ENCODE measurements at places on chromosomes 5 and 9.

- DNase-seq, result no peak
These were observed 43.8 kb downstream of the ACTL7B start for GRCh38 chr9:108811944-108812343.

DNA sequence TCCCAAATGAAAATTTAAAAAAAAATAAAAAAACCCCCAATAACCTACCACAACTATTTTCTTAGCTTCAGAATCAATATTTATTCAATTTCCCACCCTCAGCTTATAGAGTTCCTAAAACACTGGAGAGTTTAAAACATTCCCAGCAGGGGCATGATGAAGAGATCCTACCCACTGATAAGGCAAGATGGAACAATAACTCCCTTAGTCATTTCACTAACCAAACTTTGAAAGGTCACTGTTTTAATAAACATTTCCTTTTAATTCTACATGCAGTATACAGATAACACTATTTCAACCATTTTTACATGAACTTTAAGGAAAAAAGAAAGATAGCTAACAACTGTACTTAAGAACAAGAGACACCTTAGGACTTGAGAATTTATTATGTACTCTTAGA lies 34.9 kb upstream of the ACOT12 start:
- no peak for DNase-seq

DNA sequence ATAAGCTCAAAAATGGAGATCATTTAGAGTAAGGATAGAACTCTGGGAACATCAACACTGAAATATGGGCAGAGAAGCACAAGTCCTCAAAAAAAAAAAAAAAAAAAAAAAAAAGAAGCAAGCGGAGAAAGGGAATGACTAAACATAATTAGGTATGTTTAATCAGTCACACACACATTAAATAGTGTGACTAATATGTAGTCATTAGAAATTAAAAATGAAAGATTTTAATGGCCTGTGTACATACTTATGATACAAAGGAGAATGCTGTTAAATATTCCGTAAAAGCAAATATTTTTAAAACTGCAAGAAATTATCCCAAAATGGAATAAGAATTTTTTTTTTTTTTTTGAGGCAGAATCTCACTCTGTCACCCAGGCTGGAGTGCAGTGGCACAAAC lies 10.5 kb downstream of the LPAR1 start:
- no peak for DNase-seq

DNA sequence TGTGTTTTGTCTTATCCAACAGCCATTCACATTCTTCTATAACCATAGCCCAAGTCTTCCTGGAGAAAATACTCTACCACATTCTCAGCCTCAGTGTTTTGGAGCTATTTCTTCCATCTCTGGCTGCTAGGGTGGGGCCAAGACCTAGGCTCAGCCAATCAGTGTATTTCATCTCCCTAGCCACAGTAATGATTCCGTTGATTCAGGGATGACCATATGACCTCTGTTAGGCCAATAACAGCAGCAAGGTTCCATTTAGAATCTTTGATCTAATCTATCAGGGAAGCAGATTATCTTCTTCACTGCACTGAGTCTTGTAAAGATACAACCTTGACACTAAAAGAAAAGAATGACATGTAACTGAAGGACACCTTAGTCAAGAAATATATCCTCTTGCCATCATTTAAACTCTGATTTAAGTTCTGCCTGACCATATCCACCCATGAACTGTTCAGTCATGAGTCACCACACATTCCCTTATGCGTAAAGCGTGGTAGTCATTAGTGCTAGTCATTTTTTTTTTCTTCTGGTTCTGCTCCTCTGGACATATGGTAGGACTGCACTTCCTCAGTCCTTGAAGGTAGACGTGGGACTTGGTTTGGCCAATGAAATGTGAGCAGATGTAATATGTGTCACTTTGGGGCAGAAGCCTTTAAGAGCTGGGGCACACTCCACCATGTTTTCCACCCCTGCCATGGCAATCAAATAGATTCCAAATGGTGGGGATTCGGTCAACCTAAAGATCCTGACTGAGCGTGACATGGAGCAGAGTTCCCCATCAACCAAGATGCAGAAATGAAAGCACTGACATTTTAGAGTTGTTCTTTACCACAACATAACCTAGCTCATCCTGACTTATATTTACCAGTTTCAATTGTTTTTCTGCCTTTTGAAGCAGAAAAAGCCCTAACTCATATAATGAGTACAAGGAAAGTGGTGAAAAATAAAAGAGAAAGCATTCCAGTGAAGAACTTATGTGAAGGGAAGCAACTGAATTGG lies 12.7 kb upstream of the PRELID2 start:
- DNase-seq, result no peak

DNA sequence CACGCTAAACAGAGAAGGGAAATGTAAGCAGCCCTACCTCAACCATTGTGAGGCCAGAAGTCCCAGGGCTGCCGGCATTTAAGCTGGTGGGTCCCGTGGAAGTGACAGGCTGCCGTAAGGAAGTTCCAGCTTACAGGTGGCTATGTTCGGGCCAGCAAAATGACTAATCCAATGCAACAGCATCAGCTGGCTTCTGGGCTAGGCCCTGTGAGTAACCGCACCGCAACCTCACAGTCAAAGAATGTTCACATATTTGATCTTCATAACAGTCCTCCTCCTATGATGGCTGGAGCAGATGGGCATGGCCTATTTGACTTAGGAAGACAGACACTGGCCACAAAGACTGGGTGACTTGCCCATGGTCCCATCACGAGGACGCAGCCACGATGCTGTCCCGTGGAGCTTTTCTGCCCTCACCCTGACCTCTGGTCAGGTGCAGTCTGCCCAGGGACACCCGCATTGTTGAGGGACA lies 88.2 kb downstream of the LIFR start:
- no peak for DNase-seq

GRCh38 chr5:50965654-50966375 lies 299.4 kb downstream of the PARP8 start:
- DNase-seq, result no peak

- no peak for DNase-seq
These were observed 54.1 kb downstream of the USP20 start for GRCh38 chr9:129889122-129889940.

DNA sequence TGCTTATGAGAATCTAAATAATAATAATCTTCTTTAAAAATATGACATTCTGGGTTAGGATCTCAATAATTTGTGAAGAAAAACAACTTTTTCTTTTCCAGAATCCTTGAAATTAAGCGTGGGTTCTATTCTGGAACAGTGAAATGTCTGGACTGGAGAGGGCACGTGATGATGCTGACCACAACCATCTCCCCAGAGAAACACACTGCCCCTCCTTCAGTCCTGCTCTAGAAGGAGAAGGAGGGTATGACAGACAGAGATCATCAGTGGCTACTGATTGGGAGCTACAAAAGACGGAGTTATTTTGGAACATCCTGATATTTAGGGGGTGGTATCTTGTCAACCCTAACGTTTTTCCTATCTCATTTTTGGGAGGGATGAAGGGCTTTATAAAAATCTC lies 40.2 kb downstream of the MEF2C start:
- no peak for DNase-seq

GRCh38 chr9:78769690-78770089 lies 472.8 kb downstream of the PSAT1 start:
- DNase-seq, result no peak

DNA sequence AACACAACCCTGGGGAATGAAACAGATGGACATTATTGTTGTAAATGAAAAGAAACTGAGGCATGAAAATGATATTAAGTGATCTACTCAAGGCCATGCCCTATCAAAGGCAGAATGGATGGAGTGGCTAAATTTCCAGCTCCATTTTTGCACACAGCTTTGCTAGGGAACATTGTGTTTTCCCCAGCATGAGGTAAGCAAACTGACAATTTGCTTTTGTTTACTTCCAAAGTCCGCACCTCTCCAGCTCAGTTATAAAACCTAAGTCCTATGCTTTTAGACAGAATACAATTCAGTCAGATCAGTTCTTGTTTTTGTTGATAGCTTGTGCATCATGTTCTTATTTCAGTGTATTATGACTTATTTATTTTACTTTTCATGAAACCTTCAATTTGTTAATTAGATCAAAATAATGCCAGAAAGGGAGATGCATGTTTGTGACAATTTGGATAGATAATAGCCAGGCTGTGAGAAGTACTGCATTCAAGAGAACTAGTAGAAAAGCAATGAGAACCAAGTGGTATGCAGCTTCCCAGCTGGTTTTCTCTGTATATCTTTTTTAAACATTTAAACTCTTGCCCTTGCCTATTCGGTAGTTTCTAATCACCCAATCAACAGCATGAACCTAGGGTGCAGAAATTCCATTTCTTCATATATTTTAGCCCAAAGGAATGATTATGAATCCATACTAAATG lies 380.8 kb downstream of the SPATA31D1 start:
- no peak for DNase-seq

DNA sequence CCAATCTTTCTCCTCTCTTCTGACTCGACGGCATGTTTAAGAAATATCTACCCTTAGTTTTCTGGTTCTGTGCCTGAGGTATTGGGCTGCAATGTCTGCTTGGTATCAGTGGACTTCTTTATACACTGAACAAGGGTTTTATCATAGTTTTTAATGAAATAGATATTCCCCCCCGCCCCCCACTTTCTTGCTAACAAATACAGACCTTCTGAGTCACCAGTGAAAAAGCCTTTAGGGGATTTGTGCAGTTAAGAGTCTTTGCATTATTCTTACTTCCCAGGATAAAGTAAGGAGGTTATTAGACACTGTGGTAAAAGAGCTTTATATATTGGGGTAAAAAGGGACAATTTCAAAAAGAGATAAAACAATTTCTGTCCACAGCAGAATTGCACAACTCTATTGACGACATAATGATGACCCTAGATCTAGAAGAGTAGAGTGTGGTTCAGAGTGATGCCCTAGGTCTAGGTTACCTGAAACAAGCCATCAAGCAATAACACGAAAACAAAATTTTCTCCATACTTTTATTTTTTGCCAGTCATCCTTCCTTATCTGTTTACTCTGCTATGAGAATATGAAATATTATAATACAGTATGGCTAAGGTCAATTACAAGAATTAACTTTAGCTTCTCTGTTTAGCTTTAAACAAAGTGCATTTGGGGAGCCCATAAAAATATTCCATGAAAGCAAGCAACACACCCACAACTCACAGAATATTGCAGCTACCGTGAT lies 110.7 kb downstream of the PLK2 start:
- no peak for DNase-seq

GRCh38 chr5:127562252-127562651 lies 44.8 kb downstream of the PRRC1 start:
- peak; percentile 5 for DNase-seq

DNA sequence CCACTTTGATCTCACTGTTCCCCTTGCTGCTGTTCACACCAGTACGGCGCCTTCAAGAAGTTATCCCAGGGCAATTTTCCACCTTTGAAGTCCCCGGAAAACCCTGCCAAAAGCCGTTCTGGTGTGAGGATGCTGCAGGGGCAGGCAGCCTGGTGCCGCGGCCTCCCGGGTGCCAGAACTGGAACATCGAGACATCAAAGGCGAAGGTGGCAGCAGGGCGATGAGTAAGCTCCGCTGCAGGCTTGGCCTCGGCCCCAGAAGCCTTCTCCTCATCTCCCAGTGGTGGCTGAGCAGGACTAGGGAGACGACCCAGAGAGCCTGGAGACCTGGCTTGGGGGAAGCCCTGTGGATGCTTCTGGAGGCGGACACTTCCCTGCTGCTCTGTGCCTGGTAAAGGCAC lies 115.3 kb upstream of the MSX2 start:
- no peak for DNase-seq

DNA sequence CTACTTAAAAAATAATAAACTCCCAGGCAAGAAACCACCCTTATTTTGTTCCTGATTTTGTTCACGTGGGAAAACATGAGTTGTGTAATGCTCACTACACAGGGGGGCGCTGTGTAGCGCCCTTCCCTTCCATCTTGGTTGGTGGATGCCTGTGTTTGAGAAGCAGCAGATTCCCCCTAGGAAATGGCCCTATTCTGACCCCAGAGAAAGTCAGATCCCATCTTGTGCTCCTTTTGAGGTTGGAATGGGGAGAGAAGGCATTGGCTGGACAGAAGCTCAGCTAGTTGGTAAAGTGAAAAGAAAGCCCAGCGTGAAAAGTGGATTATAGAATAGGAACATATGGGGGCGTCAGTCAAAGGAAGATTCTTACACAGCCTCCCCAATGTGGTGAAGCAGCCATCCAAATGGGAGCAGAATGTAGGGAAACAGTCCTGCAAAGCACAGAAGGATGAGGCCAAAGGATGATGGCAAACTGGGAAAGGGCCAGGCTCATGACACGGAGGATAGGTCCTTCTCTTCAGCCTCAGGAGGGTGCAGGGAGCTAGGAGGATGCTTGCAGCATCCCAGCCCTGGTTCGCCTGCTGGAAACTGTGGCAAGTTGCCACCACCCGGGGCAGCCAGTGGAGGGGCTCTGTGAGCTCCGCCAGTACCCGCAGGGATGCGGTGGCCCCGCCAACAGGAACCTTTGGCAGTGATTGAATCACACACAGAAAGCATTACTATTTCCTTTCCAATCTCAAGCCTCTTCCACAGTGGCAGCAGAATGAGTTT lies 314.2 kb upstream of the DAP start:
- DNase-seq, result peak; percentile 46

DNA sequence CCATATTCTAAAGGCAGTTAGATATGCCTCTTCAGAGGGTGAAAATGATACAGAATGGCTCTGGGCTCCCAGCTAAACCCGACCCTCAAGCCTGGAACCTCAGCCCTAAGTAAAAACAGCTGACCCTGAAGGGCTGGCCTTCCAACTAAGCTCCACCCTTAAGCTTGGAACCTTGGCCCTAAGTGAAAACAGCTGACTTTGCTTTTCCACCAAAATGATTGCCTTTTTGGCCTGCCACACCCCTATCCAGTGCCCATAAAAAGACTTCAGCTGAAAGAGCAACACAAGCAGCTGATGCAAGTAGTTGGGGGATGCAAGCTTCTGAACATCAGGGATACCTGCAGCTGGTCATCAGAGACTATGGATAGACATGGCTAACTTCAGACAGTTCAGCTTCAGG lies 647.4 kb upstream of the SGCD start:
- DNase-seq, result no peak

DNA sequence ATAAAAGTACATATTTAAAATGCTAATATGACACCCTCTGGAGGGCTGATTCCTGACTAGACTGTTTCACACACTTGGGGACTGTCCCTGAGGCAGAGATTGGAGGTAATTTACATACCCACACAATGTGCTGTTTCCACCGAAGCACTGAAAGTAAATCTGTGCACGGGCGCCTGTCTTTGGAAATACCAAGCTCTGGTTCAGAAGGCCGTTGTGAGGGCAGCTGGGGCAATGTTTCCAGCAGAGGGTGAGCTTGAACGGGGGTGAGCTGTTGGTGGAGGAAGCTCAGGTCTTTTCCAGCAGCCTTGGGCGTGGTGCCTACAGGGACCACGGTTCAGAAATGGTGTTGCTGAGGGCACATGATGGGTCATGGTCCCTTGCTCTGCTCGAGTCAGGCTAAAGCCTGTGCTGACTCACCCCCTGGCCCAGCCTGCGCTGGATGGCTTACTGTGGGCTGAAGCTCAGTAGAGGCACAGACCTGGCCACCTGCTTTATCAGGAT lies 25.8 kb upstream of the HMCN2 start:
- no peak for DNase-seq

GRCh38 chr5:141596867-141597266 lies 21.9 kb downstream of the DIAPH1 start:
- no peak for DNase-seq

- DNase-seq, result no peak
These were observed 110.1 kb upstream of the MAP3K1 start for GRCh38 chr5:56705217-56705616.

- DNase-seq, result no peak
These were observed 161.4 kb downstream of the ALDH1A1 start for GRCh38 chr9:72791436-72791835.

Measured in putamen (tissue), 1 donor.